Kidney epithelial cell (primary cell): ENCODE measurements at places on chromosomes 6 and 20. TPM values are rescaled to one million over a fixed set of nuclear protein-coding genes. Genes with fewer than 3 reads are reported as not detected.

GRCh38 chr20:1494436-1494835 is 3.2 kb upstream of the SIRPB2 start:
- DNase-seq, result no peak

DNA sequence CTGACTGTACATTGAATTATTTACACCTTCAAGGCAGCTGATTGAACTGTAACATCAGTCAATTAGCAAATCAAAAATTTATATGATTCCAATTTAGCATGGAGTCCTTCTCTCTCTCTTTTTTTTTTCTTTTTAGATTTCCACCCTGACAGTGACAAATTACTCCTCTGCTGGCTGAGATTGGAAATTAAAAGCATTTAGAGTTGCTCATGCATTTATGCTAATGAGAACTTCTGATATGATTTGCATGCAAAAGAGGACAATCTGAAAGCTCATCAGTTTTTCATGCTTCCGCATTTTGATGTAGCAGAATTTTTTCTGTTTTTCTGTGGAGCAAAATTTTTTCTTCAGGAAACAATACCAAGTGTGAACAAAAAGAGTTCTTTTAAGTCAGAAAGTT is 130.5 kb upstream of the NOX3 start:
- DNase-seq, result no peak

DNA sequence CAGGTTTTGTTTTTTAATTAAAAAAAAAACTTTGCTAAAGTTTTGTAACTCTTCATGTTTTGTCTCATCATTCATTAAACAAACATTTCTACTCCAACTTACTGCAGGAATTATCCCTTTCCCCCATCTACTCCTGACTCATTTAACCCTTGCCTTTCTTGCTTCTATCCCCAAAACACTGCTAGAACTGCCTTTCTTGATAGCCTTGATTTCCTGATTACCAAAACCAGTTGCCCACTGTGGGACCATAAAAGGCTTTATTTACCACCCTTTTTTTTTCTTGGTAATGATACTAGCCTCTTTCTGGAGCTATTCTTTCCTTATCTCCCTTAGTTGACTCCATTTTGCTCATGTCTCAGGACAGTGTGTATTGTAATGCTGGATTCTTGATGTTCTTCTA is 15.3 kb downstream of the AFDN start:
- no peak for DNase-seq

The TBC1D32 gene
- total RNA-seq, result 4.1 and 9.8 TPM in 2 replicates

The C20orf144 gene
- total RNA-seq, result not detected in 2 replicates

The ABHD16B gene
- not detected in 2 replicates for total RNA-seq

GRCh38 chr6:161429921-161430490 is 156.1 kb upstream of the AGPAT4 start:
- DNase-seq, result no peak

- DNase-seq, result peak; percentile 63
Observed at GRCh38 chr6:89298680-89299465, 16.2 kb downstream of the GABRR2 start.

- peak; percentile 48 for DNase-seq
Observed at GRCh38 chr20:47392015-47392720, 35.7 kb upstream of the ZMYND8 start.

The COL12A1 gene
- total RNA-seq, result 19.2 and 24.3 TPM in 2 replicates

GRCh38 chr6:74100719-74101287 is 404.8 kb downstream of the CD109 start:
- no peak for DNase-seq

- no peak for DNase-seq
Observed at GRCh38 chr20:52760791-52761190, 211.4 kb upstream of the TSHZ2 start.

The SNAP25 gene
- 0.62 and 1.0 TPM in 2 replicates for total RNA-seq

The GJA10 gene
- total RNA-seq, result not detected in 2 replicates

The SLC22A2 gene
- total RNA-seq, result 0.04 TPM in 1 of 2 replicates, not detected in the other

The SCUBE3 gene
- 1.4 and 1.8 TPM in 2 replicates for total RNA-seq

The DCDC2 gene
- 37.1 and 43.9 TPM in 2 replicates for total RNA-seq

DNA sequence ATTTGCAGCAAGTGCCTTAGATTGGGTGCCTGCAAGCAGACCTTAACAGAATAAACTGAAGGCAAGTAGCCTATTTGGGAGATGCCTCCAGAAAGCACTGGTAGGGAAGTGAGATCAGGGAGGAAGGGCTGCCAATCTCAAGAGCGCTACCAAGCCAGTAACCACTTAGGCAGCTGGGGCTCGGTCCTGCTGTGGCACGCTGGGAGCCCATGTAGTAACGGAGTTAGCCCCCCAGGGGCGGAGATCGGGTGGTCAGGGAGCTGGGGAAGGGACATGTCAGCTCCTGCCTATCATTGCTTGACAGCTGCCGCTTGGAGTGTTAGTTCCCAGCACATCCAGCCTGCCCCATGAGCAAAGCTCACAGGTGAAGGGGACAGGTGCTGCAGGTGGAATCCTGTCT is 127.0 kb downstream of the CEBPB start:
- DNase-seq, result no peak

The SMLR1 gene
- total RNA-seq, result not detected in 2 replicates

DNA sequence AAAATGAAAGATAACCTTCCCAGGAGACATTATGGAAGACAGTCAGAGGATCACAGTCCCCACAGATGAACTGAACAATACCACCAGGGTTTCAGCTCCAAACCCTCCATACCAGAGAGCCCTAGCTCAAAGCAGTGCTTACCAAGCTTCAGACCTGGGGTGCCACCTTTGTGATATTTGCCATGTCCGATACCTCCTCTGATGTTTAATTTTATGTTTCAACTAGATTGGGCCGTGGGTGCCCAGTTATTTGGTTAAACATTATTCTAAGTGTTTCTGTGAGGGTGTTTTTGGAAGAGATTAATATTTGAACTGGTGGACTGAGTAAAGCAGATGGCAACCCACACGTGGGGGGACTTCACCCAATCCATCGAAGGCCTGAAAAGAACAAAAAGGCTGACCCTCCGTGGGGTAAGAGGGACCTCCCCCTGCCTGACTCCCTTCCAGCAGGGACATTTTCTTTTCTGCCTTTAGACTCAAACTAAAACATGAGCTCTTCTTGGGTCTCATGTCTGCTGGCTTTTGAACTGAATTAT is 11.8 kb downstream of the SCML4 start:
- DNase-seq, result no peak

The PFDN4 gene
- total RNA-seq, result 126 and 143 TPM in 2 replicates

The TRIM10 gene
- total RNA-seq, result not detected in 2 replicates

- no peak for DNase-seq
Observed at GRCh38 chr20:12946789-12947188, 62.0 kb upstream of the SPTLC3 start.

- DNase-seq, result no peak
Observed at GRCh38 chr6:105320765-105321164, 82.1 kb downstream of the PREP start.

DNA sequence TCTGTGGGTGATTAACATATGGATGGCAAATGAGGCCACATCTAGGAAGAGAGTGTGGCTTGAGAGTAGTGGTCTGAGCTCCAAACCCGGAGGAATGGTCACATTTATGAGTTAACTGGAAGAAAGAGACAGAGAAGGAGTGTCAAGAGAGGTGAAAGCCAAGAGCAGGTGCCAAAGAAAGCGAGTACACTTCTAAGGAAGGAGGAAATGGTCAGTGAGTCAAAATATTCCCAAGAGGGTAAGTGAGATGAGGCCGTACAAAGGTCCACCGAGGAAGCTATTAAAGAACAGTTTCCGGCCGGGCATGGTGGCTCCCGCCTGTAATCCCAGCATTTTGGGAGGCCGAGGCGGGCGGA is 104.5 kb upstream of the RNF24 start:
- DNase-seq, result no peak

GRCh38 chr6:124987291-124987690 is 25.1 kb downstream of the RNF217 start:
- DNase-seq, result no peak

The TRAPPC3L gene
- not detected in 2 replicates for total RNA-seq

DNA sequence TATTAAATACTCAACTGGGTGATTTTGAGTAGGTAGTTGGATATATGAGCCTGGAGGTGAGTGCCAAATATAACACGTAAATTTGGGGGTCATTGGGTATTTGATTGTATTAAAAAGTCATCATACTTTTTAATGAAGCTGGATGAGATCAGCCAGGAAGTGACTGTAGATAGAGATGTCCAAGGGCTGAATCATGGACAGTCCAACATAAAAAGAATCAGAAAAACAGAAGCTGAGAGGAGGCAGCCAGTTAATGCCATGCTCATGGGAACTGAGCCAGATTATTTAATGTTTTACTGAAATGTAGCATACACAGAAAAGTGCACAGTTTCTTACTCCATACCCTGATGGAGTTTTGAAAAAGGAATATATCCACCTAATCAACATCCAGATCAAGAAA is 435.5 kb upstream of the PLCB4 start:
- DNase-seq, result no peak

The HLA-DOA gene
- 0.71 and 1.6 TPM in 2 replicates for total RNA-seq

The CDKAL1 gene
- 15.0 and 17.9 TPM in 2 replicates for total RNA-seq

DNA sequence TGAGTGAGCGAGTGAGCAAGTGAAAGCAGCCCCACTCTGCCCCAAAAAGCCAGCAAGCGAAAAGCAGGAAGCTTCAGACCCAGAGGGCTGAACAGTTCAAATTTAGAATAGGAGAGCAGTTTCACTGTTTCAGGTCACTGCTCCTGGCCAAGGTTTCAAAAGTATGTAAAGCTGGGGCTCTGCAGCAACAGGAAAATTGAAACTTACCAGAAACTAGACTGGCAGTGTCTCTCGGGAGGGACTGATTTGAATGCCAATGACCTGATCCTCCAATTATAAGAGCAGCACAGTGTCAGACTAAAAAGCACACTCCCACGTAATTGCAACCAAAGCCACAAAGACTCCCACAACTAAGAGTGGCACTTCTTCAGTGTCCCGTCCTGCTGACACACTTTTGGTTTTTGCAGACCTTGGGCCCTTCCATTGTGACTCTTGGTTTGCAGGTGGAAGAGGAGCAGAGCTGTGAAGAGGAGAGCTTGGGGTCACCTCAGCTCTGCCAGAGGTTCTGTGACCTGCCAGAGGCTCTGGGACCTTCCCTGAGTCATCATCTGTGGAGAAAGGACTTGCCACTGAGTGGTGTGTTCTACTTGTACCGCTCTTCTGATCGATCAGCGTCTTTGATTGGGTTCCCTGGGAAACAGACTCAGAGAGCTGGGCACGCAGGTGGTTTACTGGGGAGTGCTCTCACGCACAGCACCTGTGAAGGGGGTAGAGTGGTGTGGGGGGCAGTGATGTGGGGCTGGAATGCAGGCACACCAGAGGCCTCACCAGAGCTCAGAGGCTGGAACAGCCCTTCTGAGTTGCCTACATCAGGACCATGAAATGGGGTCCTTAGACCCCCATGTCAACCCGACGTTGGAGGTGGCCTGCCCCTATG is 52.7 kb upstream of the PTGIS start:
- no peak for DNase-seq
